Kidney tubule cell (primary cell): ENCODE measurements at places on chromosomes 5 and 9.

DNA sequence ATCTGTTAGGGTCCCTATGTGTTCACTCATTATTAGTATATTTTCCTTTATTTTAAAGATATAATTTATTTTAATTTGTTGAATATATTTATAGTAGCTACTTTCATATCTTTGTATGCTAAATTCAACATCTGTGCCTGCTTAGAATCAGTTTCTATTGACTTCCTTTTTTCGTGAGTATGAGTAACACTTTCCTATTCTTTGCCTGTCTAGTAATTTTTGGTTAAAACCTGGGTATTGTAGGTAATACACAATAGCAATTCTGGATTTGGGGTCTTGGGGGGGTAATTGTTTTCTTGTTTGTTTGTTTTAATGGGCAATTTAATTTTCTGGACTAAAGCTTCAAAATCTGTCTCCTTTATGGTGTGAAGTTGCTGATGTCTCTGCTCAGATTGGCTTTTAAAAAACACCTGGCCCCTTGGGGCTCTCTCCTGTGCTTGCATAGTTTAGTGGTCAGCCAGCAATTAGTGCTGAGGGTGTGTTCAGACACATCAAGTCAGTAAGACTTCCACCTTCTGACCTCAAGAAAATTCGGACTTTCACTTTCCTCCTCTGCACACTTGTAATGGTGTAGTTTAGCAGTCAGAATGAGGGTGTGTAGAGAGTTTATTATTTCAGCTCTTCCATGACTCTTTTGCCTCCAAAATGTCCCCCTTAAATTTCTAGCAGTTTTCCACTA, 124.4 kb upstream of the MAP1B start:
- DNase-seq = no peak

DNA sequence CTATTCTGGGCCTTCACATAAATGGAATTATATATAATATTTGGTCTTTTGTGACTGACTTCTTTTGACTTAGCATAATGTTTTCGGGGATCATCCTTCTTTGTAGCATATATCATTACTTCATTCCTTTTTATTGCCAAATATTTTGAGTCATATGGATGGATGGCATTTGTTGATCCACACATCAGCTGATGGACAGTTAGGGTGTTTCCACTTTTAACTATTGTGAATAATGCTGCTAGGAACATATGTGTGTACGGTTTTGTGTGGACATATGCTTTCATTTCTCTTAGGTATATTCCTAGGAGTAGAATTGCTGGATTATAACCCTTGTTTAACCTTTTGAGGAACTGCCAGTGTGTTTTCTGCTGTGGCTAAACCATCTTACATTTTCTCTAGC, 249.6 kb downstream of the FANCC start:
- no peak for DNase-seq

DNA sequence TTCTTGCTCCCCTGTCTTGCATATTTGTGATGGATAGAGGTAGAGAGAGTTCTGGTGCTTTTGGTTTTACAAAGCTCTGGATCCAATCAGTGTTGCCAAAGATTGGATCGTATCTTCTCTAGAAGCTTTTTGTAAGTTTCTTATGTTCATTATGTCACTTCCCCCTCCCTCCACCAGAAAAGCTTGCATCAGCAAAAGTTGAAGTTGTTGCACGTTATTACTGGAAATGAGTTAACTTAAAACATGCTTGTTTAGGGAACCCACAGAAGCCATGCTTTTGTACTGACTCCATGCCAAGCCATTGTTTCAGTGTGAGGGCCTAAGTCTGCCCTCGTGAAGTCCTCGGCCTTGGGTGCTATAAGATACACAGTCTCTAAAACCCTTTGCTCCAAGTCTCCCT, 186.5 kb downstream of the ERCC6L2 start:
- no peak for DNase-seq

DNA sequence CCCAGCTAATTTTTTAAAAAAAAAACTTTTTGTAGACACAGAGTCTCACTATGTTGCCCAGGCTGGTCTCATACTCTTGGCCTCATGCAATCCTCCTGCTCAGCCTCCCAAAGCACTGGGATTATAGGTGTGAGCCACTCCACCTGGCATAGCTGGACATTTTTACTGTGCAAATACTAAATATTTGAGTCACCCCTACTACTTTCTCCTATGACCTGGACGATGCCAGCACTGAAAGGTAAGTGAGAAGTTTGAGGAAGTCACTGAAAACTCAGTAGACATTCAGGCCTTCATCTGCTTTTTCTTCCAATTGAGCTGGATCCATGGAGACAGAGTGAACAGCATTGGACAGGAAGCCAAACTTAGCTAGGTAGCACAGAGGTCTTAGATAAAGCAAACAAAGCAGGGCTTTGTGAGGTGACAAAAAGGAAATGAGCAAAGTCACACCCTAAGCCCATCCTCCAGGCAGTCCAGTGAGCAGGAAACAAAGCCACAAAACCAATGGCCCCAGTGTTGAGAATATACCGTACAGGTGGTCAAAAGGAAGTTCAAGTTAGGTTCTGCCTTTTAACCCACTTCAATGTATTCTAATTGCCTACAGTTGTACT, 192.6 kb upstream of the RASA1 start:
- peak; percentile 76 for DNase-seq

DNA sequence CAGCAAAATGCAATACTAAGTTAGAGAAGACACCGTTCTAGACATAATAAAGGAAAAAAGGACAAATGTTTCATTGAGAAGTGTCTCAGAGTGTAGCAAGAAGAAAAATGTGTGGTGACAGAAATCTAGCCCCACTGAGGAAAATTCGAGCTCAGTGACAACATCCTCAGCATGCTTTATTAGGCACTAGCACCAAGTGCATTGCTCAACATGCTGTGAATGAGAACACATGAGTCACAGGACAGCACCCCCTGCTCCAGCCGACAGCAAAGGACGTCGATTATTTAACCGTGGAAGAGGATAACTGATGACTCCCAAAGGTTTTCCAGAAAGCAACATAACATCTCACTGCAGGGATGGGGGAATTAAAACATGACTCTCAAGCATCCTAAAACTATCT, 182.7 kb downstream of the GNAQ start:
- peak; percentile 66 for DNase-seq

DNA sequence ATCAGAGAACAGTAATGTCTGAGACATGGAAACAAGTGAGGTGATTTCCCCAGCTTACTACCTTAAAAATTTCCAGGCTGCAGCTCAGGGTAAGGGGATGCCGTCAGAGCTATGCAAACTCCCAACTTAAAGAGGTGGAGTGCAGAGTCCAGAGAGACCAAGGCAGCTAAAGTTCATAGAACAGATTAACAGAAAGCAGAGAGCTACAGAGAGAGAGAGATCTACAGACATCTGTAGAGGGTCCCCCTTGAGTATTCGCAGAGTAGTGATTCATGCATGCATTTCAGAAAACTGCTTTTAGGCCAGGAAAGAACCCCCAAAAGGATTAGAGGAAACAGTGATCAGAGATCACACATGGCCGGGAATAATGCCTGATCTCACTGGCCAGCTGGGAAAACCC, 306.2 kb upstream of the PUM3 start:
- no peak for DNase-seq

DNA sequence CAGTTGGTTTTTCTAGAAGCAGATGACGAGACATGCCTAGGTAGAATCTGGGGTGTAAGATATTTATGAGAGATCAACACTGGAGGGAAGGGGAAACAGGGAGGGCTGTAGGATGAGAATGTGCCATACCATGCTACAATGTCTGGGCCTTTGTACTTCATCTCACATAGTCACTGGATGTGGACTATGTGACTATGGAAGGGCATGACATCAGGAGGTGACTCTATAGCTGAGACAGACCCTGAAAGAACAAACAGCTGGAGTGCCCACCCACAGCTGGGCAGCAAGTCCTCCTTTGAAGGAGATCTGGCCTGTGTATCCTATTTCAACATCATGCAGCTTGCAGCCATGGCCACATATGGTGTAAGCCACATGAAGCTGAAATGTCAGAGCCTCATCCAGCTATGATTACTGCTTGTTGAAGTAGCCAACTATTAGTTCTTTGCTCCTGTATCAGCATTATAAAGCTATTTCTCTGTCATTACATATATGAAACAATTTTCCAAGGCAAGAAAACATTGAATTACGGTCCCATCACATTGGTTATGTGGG, 46.2 kb upstream of the KIF2A start:
- no peak for DNase-seq

GRCh38 chr5:140175367-140176030, 511 bp downstream of the CYSTM1 start:
- DNase-seq = peak; percentile 83

DNA sequence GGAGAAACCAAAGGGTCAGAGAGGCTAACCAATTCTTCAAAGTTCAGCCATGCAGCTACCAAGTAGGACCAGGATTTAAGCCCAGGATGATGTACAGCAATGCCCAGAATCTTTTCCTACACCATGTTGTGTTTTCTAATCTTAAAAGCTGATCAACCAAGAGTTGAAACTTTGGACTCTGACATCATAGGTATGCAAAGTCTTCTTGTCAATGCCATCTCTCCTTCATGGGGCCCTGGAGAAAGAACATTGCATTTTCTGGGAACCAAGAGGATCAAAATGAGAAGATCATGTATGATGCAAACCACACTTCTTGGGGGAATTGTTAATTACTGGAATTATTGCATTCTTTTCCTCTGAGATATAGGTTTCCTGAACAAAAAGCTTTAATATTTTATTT, 54.4 kb upstream of the XPA start:
- no peak for DNase-seq

- peak; percentile 57 for DNase-seq
Measured at GRCh38 chr5:124908581-124909451, 162.4 kb upstream of the ZNF608 start.

DNA sequence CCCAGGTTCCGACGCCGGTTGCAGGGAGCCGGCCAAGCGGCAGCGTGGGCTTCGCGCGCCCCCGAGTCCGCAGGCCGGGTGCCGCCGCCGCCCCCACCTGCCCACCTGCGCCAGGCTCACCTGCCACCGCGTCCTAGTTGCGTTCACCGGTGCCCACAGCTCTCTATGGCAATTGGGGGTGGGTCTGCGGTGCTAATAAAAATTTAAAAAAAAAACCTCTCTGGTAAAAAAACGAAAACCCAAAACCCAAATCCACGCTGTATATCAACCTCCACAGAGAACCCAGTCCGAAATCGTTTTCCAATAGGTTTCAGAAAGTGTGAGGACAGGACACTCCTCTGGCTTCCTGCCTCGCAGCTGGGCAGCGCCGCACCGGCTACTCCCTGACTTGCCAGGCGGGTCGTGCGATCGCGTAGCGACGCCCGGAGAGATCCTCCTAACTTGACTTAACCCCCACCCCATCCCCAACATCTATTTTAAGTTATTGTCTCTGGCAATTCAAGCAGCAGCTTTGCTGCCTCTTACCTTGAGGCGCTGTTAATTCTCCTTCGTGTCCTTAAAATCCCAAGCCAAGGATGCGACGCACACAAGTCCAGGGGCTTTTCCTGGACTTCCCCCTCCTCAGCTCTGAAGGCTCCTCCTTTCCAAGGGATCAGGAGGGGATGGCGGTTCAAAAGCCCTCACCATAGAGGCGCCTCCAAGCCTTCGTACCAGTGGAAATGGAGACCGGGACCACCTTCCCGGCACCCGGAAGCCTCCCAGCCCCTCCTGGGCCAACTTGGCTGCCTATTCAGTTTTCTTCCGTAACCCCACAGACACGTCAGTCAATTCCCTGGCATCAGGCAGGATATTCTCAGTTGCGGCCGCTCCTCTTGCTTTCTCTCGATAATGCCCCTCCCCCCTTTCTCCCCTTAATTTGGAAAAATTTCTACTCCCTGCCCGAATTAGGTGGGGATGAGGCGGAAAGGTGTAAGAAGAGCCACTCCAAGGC, 1639.4 kb upstream of the C9orf72 start:
- peak; percentile 35 for DNase-seq

DNA sequence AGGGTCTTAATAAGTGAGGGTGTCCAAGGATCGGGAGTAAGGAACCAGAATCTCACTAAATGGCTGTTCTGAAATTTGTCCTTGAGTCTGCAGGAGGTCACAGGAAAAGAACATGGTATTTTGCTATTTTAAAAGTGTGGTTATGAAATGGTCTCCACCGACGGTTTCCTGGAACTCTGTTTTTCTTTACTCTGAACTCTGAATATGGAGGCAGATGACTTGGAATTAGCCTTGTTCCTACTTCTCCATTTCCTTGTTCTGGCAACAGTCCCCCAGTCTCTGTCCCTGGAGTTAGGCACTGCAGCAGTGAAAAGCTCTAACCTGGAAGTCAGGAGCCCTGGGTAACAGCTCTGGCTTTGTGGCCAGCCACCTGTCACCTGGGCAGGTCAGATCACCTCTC, 46.6 kb upstream of the C5orf58 start:
- DNase-seq = no peak

DNA sequence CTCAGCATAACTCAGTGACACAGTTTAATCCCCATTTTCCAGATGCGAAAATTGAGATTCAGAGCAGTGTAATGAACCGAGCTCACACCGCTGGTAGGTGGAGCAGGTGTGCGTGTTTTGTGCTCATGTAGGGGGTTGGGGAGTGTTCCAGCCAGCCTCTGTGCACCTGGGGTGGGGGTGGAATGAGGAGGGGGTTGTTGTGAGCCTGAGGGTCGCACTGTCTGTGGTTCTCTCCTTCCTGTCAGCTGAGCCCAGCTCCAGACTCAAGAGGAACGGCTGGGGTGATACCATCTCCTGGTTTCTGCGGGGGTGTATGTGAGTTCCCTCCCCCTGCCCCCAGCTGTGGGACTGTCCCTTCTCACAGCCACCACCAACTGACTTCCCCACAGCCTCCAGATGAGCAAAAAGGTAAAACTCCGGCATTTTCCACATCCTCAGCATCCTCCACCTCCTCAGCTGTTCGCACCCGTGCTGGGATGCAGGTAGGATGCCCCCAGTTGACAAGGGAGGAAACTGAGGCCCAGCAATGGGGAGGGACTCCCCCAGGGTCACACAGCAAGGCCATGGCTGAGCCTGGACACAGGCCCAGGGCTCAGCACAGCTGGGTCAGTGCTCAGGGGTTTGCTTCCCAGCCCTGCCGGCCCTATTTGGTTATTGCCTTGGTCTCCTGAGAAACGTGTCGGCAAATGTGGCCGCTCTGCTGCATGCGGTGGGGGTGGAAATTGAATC, 2.1 kb downstream of the SH2D3C start:
- DNase-seq = no peak

GRCh38 chr9:69943148-69943806, 100.4 kb upstream of the MAMDC2 start:
- DNase-seq = no peak

DNA sequence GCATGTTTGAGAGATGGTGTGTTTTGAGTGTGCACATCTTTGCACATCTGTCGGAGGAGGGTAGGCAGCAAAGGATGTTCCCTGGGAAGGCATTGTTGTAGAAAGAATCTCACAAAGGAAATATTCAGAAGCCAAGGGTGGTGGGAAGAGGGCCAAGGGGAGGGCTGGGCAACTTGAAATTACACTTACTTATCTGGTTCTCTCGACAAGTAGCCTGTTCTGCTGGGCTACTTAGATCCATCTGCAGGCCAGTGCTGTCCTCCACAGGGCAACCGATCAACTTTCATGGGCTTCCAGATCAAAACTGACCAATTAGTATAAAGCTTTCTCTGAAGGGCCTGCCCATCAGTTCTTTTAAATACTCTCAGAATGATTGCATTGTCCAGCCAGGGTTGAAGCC, 495.2 kb downstream of the GADD45G start:
- DNase-seq = no peak

DNA sequence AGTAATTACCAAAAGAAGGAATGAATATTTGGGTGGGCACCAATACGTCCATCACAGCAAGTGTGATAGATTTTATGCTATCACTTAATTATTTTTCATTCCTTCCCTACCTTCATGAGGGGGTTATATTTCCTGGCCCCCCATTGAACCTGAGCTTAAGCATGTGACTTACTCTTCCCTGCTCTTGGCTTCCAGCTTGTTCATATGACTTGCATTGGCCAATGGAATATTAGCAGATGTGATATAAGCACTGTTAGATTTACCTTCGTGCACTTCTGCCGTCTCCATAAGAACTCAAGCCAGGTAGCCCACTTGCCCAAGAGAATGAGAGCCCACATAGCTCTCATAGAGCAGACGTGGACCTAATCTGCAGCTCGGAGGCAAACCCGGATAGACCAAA, 99.1 kb upstream of the SMARCA2 start:
- no peak for DNase-seq
